Tongue (tissue), 3 donors: ENCODE measurements at places on chromosomes 5 and 9.

DNA sequence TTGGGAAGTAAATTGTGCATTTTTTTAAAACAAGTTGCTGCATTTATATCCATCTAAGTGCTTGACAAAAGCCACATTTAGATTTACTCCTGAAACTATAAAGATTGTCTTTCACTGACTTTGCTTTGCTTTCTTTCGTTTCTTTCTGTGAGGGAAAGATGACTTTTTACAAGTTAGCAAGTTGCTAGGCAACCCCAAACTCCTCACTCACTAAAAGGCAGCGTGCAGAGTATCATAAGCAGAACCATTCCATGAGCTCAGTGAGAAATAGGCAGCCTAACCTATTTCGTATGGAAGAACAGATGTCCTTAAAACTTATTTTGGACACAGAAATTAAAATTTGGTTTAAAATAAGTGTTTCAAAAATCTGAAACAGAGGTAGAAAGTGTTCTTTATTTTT is 29.0 kb downstream of the KLF9 start:
- peak; percentile 35 for DNase-seq

DNA sequence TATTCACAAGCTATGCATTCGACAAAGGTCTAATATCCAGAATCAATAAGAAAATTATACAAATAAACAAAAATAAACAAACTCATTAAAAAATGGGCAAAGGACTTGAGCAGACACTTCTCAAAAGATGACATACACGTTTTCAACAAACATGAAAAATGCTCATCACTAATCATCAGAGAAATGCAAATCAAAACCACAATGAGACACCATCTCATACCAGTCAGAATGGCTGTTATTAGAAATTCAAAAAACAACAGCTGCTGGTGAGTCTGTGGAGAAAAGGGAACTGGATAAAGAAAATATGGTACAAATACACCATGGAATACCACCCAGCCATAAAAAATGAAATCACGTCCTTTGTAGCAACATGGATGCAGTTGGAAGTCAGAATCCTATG is 45.1 kb upstream of the PUM3 start:
- DNase-seq: no peak

DNA sequence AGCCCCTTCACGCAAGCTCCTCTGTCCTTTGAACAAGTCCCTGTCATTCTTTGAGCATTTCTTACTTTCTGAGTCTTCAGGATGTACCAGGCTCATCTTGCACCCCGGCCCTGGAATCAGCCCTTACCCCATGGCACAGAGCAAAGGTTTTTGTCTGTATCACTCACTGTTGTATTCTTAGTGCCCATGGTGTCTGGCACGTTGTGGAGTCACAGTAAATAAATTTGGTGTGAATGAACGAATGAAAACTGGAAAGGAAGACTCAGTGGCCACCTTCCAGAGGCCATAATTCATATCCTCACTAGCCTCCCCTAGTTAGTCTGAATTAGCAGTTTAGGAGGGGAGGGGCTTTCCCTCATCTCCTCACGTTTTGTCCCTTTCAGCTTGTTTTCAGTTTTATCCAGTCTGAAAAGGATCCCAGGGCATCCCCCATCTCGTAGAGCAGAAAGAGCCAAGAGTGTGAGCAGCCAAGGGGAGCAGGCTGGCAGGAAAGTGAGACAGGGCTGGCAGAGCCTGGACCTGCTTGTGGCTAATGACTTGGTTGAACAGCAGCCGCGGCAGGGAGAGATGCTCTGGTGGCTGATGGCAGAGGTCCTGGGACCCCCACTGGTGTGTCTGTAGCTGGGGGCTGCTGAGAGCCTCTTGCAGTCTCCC is 42.7 kb downstream of the ZNF618 start:
- no peak for DNase-seq

DNA sequence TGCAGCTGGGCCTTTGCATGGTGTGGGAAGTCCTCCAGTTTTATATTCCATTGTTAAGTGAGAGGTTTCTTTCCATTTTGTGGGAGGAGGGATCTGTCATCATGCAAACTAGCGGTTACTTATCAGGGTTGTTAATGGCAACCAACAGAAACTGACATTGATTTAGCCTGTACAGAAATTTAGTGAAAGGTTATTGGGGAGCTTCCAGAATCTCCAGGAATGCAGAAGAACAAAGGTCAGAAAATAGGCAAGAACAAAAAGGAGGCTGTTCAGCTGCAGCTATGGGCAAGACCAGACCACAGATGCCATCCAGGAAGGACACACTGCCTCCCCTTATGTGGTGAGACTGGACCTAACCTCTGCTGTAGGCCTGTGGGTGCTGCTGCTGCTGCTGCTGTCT is 395.8 kb downstream of the KDM4C start:
- no peak for DNase-seq

GRCh38 chr9:111728617-111729366 is 65.9 kb downstream of the SHOC1 start:
- no peak for DNase-seq

DNA sequence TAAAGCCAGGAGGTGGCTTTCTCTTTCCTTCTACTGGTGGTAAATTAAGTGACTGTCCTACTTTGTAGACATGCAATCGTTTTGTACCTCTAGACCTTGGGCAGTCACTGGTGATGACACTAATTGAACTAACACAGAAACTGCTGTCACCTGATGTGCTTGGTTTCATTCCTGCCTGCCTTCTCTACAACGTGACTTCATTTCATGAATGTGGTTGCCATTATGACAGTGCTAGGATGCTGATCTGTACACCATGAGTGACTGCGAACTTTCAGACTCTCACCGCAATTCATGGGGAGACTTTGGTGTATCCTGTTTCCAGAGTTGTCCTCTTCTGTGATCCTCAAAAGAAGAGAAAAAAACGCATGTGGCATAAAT is 47.5 kb downstream of the UBE2QL1 start:
- DNase-seq: no peak

DNA sequence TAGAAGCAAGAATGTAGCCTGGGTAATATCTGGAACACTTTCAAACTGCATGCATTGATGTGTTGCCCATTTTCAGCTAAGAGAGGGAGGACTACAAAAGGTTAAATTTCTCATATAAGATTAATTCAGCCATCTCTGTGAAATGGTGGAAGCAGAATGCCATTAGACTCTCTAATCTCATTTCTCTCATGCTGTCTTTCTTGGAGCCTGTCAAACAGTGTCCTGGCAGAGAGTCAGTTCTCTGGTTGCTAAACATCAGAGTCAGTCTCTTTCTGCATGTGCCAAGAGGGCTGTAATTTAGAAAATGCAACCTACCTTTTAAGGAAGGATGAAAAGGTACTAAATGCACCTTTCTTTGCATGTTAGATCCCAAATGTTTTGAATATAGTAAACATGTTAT is 910 bp upstream of the GARNL3 start:
- peak; percentile 21 for DNase-seq

DNA sequence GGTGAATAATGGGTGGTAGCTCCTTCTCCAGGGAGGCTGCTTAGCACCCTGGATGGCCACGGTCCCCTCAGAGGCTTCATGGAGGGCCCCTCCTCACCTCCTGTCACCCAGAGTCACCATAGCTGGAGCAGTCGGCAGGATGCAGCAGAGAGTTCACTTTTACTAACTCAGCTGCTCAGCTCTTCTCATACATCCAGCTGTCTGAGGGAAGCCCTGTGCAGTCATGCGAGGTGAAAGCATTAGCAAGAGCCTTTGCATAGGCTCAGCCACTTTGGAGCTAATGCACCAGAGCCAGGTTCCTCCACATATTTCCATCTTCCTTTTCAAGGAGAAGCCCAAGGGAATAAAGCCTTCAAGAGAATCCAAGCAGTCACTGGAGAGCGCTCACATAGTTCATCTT is 499.2 kb downstream of the BNC2 start:
- peak; percentile 18 for DNase-seq

- no peak for DNase-seq
These were observed 77.2 kb upstream of the OSMR start for GRCh38 chr5:38768412-38769211.

DNA sequence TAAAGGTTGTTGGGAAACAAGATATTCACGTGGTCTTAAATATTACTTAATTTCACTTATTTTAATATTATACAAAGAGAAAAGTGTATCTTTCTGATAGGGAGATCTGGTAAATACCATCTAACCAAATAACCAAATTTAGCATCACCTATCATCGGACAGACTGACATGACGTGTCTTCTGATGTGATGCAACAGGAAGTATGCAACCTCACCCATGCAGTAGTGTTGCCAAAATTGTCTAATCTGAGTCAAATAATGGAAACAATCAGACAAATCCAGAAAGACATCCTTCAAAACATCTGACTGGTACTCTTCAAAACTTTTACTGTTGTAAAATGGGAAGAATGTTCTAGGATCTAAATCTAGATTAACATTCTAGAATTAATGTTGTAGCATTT is 148.0 kb downstream of the FGF1 start:
- no peak for DNase-seq

GRCh38 chr5:72552041-72552557 is 44.9 kb upstream of the ZNF366 start:
- peak; percentile 62 for DNase-seq
